ENCODE measurements at places on chromosomes 5 and 9. TPM values are rescaled to one million over a fixed set of nuclear protein-coding genes. Genes with fewer than 3 reads are reported as not detected.
A peak's percentile ranks its signal among the peaks of the same experiment; 100 is the strongest.

- peak; percentile 69 for DNase-seq
These were observed 6.2 kb downstream of the SURF2 start for GRCh38 chr9:133362359-133363044.

DNA sequence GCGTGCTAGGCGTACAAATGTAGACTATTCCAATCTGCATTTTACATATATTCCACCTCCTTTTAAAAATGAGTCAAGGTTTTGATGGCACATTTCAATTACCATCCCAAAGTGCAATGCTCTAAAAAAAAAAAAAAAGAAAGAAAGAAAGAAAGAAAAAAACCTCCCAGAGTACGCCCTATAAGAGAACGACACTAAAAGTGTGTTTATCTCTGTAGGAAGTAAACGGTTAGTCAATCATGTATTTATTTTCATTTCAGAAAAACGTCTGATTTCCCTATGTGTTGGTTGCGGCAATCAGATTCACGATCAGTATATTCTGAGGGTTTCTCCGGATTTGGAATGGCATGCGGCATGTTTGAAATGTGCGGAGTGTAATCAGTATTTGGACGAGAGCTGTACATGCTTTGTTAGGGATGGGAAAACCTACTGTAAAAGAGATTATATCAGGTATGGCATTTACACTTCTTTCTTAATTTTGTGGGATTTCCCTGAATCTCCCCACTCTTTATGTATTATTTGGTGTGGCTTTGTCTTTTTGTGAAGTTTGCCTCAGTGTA lies 1.1 kb downstream of the ISL1 start:
- DNase-seq, result no peak

GRCh38 chr5:172187118-172188032 lies 649 bp downstream of the STK10 start:
- DNase-seq, result peak; percentile 66

DNA sequence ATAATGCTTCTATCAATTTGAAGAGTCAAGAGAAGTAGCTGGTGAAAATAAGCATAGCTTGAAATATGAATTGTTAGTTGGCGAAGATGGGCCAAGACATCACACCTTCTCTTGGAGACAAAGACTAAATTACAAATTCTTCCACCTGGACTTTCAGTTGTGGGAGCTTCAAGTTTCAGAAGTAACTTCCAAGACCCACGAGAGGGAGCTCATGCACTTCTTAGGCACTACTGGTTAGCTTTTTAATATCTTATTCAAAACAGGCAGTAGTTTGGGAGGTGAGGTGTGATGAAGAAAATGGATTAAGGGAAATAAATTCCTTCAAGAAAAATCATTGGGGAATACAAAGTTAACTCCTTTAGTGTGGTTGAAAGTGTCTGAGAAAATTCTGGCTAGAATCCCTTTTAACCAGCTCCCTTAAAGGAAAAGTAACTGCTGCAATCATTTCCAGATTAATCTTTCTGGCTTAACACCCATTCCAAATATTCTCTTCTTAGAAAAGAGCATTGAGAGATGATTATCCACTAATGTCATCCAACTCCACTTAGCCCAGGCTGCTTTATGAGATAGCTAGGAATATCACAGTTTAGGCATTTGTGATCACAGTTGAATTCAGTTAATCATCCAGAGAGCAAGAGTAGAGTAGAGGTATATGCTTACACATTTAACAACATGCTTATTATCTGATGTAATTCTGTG lies 139.5 kb upstream of the DMRTA1 start:
- DNase-seq, result peak; percentile 76

- no peak for DNase-seq
These were observed 31.5 kb upstream of the SGCD start for GRCh38 chr5:156295431-156295830.

DNA sequence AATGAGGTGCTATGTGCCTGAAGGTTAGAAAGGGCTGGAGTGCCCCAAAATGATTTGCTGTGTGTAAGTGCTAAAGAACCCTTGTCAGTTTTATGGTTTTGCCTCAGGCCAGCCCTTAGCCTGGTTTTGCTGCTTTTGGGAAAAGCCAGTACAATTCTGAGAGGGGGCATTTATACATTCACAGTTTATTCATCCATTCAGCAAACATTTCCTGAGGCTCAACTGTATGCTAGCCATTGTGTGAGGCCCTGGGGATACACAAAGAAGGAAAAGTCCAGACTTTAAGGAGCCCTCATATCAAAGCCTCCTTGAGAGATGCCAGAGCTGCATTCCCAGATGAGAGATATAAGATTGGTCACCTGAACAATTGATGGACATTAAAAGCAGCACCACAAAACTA lies 115.2 kb upstream of the PLCXD3 start:
- DNase-seq, result no peak

- no peak for DNase-seq
These were observed 70.4 kb upstream of the RASEF start for GRCh38 chr9:83133316-83133715.

- no peak for DNase-seq
These were observed 48.0 kb downstream of the DPYSL3 start for GRCh38 chr5:147461915-147462314.

- DNase-seq, result no peak
These were observed 119.0 kb downstream of the MAT2B start for GRCh38 chr5:163624431-163624830.

DNA sequence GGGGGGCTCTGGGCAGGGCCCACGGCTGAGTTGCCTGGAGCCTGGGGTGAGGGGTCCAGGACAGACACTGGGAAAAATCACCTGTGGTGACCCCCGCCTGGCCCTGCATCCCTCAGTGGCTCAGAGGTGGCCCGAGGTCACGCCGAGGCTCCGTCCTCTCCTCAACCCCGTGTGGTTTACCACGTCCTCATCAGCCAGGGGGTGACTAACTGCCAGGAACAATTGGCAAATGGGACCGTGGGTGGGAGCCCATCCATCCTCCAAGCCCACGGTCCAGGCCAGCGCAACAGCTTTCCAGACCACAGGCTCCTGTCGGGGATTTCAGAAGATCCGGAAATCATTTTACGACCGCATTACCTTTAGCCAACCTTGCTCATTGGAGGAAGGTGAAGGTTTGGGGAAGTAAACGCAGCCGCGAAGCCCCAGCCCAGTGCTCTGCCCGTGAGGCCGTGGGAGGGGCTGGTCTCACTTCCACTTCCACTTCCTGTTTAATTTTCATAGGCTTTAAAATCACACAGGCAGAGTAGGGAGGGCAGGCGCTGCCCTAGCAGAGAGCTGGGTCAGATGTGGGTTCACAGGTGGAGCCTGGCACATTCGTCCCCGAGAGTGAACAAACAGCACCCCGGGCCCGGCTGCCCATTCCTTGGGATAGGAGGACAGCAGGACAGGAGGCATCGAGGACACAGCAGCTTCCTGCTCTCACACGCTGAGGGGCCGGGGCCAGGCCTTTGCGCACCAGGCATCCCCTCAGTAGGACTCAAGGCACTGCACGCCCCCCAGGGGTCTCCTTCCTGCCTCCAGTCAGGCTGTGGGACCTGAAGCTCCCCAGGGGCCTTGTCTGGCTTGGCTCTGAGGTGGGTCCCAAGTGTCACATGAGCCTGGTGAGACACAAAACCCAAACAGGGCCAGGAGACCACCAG lies 19.8 kb upstream of the SLC9A3 start:
- DNase-seq, result peak; percentile 63

GRCh38 chr5:106730506-106730905 lies 940.2 kb downstream of the EFNA5 start:
- DNase-seq, result no peak

DNA sequence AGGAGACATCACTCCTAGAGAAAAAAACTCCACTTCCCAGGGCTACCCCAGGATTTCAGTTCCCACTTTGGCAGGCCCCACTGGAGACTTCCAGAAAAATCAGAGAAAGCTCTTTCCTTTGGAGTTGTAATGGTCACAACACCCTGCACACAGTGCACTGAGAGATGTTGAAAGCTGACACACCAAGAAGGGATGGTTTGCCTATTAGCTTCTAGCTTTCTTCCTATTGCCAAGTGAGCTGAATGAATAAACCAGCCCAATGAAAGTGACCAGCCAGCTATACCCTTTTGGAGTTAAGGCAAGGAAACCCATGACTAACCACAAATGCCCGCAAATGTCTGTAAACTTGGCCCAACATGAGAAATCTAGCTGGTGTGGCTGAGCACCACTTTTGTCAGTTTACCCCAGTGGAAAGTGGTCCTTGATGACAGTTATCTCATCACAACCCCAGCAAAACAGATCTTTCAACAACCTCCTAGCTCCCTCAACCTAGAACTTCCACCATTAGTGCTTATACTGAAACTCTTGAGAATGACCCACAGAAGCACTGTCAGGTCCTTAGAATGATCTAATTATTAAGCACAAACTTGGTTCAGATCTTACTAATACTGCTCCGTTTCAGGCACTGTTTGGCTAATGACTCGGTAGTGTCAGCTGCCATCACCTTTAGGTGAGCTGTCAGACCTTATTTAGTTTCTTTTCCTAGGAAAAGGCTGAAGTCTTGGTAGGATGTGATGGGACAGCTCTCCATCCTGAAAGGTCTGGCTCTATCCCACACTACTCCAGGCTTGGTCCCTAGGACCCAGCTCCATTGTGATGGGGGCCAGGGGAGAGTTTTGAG lies 11.2 kb downstream of the IRF1 start:
- no peak for DNase-seq

DNA sequence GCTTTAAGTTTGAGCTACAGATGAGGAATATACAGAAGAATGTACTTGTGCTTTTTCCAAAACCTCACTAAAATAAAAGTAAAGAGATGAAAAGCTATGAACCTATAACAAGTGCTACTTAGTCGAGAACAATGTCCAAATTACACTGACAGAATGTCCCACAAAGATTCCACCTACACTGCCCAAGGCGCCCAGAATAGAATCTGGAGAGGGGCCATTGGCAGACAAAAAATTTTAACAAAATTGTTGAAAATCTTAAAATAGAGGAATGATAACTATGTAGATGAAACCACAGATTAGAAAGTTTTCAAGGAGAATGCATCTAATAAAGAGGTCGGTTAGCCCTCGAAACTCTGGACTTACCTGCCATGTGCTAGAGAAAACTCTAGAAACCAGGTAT lies 235.3 kb downstream of the CETN3 start:
- DNase-seq, result no peak

DNA sequence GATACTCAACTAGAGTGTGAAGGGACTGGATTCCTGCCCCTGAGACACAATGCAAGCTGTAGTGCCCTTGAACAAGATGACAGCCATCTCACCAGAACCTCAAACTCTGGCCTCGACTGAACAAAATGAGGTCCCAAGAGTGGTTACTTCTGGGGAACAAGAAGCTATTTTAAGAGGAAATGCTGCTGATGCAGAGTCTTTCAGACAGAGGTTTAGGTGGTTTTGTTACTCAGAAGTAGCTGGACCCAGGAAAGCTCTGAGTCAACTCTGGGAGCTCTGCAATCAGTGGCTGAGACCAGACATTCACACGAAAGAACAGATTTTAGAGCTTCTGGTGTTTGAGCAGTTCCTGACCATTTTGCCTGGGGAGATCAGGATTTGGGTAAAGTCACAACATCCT lies 2.4 kb downstream of the ZNF483 start:
- no peak for DNase-seq

DNA sequence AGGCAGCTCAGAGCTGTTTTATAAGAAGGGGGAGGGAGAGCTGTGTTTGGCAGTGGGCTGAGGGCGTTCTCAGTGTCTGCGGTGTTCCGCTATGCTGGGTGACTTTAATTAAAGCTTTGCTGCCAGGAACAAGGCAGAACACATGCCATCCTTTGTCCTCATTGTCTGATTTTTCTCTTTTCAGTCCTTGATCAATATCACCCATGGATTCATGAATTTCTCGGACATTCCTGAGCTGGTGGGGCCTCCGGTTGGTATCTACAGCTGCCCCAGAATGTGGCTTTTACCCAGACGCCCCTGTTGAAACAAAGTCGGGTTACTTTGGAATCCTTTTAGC lies 66.5 kb upstream of the TGFBR1 start:
- DNase-seq, result peak; percentile 47

DNA sequence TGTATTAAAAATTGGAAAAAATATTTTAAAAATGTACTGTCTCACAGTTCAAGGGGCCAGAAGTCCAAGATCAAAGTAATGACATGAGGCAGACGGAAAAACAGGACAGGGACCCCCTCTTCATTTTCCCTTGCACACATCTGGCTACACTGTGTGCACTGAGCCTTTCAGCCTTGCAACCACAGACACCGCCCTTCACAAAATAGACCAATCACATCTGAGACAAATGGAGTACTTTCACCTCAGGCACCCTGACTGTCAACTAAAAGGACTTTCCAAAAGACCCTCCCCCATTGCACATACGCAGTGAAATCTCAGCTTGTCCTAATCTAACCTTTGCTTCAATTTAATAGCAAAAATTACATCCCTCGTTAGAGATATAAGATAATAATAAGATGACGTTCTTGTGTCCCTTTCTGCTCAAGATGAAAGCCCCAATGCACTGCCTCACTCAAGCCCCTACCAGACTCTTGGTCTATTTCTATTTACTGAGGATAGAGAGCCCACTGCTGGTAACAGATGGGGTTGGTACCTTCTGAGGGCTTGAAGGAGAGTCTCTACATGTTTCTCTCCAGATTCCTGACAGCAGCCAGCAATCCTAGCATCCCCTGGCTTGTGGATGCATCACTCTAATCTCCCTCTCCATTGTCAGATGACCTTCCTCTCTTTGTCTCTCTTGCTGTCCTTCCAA lies 514.8 kb upstream of the ADAMTS16 start:
- DNase-seq, result no peak

- DNase-seq, result no peak
These were observed 19.5 kb downstream of the RAPGEF1 start for GRCh38 chr9:131720330-131720729.

The GPX3 gene
- total RNA-seq, result 5.6 TPM

The LCP2 gene
- not detected for total RNA-seq

The MACIR gene
- total RNA-seq, result 10.9 TPM

The INSYN2B gene
- 0.24 TPM for total RNA-seq

The NEURL1B gene
- total RNA-seq, result 3.8 TPM

Measured in myocyte (in vitro differentiated cells).